ENCODE measurements at places on chromosomes 2 and 18.

- no peak for DNase-seq
Measured at GRCh38 chr2:141582213-141582612, 548.6 kb downstream of the LRP1B start.

- DNase-seq = peak; percentile 3
Measured at GRCh38 chr18:79863161-79864005, 65.6 kb downstream of the KCNG2 start.

GRCh38 chr2:229784791-229785190 lies 70.4 kb upstream of the DNER start:
- DNase-seq = no peak

DNA sequence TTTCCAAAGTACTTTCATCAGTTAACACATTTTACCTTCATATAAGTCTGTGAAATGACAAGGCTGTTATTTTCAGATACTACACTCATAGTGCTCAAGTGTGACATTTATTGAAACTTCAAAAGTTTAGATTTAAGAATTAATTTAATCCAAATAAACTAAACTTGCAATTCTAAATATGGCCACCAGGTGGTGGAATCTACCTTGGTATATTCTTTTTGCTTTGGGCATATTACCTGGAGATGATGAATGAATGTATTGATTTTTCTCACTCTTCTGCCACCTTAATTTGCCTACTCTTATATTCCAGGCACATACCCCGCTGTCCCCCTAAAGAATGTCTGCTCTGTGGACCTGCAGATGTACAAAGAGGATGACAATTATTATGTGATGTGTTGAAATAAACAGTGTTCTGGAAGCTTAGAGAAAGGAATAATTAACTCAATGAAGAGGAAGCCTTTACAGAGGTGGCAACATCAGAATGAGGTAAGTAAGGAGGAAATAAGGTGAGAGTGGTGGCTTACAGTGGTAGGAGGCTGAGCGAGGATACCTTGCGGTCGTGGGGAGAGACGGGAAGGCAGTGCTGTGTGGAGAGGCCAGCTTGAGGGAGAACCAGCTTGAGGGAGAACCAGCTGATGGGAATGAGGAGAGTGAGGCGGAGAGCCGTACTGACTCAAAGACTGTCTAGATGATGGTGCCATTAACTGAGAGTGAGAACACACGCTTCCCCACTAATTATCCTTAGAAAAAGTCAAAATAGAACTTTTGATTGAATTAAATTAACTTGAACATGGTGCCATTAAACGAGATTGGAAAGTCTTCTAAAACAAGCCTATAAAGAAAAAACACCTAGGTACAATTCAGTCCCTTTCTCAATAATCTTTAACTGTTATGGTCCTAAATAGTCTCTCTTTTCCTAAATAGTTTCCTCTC lies 179.5 kb downstream of the CELF4 start:
- DNase-seq = no peak

GRCh38 chr2:47243596-47244323 lies 88.7 kb upstream of the STPG4 start:
- no peak for DNase-seq

GRCh38 chr18:63832470-63832869 lies 55.0 kb upstream of the SERPINB2 start:
- no peak for DNase-seq

DNA sequence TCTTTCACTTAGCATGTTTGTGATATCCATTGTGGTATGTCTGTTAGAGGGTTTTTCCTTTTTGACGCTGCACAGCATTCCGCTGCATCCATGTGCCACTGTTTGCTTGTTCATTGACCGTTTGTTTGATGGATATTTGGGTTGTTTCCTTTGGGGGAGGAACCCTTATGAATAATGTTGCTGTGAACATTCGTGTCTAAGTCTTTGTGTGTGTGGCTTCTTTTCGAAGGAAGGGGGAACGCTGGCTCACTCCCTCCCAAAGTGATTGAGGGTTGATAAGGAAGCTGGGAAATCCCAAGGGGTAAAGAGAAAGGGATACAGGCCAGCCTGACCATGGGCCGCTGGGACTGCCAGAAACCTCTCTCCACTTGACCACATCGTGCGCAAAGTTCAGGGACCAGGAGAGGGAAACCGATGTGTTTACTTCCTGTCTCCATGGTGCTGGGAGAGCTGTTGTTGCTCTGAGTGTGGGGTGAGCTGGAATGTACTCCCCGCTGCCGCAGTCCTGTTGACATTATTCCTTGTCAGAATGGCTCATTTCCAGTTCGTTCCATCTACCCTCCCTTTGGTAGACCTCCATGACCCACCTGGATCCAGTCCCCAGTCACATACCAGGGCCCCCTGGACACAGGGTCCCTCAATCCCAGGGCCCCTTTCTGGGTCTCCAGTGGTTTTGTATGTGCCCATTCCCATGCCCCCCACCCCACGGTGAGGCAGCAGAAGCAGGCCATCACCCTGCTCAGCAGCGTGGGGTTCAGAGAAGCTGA lies 39.6 kb downstream of the HS1BP3 start:
- no peak for DNase-seq

GRCh38 chr2:43851011-43851980 lies 12.5 kb downstream of the ABCG8 start:
- no peak for DNase-seq

Measured in activated CD4-positive, alpha-beta memory T cell treated with anti-CD3 and anti-CD28 coated beads for 36 hours (primary cell).